Activated CD8-positive, alpha-beta T cell treated with anti-CD3 and anti-CD28 coated beads, Interleukin-2, amount 10 ng/mL, durations not matched to agents 7 days and 5 days (primary cell): ENCODE measurements at places on chromosomes 5 and 9.

- H3K36me3 ChIP-seq = no peaks in the 10 kb centered on the region
- no peak overlapping the region for H3K27ac ChIP-seq
- H3K4me3 ChIP-seq = no peak overlapping the region
- no peaks in the 10 kb centered on the region for H3K4me1 ChIP-seq
- no peak for DNase-seq
- H3K27me3 ChIP-seq = peaks cover 2% of the 10 kb centered on the region
Observed at GRCh38 chr5:109649318-109649717, 40.4 kb upstream of the MAN2A1 start.

GRCh38 chr5:88588609-88589008 is 294.4 kb downstream of the MEF2C start:
- no peak overlapping the region for H3K4me3 ChIP-seq
- H3K27ac ChIP-seq = no peak overlapping the region
- no peaks in the 10 kb centered on the region for H3K36me3 ChIP-seq

GRCh38 chr9:133334161-133334560 is 1.8 kb downstream of the SURF6 start:
- no peaks in the 10 kb centered on the region for H3K27me3 ChIP-seq
- H3K36me3 ChIP-seq = peaks cover 67% of the 10 kb centered on the region
- H3K27ac ChIP-seq = peak overlapping the region; percentile 32
- no peak for DNase-seq
- peaks cover 42% of the 10 kb centered on the region for H3K4me1 ChIP-seq
- H3K4me3 ChIP-seq = peak overlapping the region; percentile 97

DNA sequence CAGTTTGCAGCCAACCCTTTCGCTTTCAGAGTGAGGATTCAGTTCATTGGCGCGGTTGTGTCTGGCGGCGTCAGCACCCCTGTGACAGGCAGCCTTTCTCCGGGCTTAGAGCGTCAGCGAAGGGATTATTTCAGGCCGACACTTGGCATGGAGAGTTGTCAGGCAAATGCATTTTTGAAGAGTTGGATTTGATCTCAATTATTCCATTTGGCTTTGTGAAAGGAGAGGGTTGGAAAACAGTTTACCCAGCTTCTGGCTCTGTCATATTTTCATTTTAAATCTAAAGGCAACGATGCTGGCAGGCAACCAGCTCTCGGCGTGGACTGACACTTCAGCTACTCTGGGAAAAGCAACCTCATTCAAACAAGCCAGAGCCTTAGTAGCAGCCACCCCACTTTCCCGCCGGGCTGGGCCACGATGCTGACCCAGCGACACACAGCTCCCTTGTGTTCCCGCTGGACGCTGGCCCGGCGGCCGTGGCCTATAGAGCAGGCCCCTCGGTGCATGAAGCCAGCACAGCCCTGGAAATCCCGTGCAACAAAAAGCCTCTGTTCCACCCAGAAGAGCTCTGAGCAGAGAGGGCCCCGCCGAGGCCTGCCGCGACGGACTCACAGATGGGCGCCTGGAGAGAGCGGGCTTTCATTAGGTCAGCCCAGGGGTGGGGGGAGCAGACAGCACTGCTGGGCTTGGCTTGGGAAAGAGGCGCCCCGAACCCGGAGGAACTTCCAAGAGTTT is 28.9 kb upstream of the LPCAT1 start:
- peaks cover 2% of the 10 kb centered on the region for H3K27me3 ChIP-seq
- no peak overlapping the region for H3K27ac ChIP-seq

- H3K4me3 ChIP-seq = no peak overlapping the region
- no peak for DNase-seq
- no peak overlapping the region for H3K27ac ChIP-seq
- peaks cover 2% of the 10 kb centered on the region for H3K27me3 ChIP-seq
Observed at GRCh38 chr5:128669803-128670202, 131.8 kb upstream of the FBN2 start.

GRCh38 chr5:171575808-171576207 is 156.4 kb downstream of the FGF18 start:
- no peaks in the 10 kb centered on the region for H3K27me3 ChIP-seq
- no peak overlapping the region for H3K4me3 ChIP-seq
- no peaks in the 10 kb centered on the region for H3K36me3 ChIP-seq
- no peaks in the 10 kb centered on the region for H3K4me1 ChIP-seq
- no peak overlapping the region for H3K27ac ChIP-seq
- no peak for DNase-seq

DNA sequence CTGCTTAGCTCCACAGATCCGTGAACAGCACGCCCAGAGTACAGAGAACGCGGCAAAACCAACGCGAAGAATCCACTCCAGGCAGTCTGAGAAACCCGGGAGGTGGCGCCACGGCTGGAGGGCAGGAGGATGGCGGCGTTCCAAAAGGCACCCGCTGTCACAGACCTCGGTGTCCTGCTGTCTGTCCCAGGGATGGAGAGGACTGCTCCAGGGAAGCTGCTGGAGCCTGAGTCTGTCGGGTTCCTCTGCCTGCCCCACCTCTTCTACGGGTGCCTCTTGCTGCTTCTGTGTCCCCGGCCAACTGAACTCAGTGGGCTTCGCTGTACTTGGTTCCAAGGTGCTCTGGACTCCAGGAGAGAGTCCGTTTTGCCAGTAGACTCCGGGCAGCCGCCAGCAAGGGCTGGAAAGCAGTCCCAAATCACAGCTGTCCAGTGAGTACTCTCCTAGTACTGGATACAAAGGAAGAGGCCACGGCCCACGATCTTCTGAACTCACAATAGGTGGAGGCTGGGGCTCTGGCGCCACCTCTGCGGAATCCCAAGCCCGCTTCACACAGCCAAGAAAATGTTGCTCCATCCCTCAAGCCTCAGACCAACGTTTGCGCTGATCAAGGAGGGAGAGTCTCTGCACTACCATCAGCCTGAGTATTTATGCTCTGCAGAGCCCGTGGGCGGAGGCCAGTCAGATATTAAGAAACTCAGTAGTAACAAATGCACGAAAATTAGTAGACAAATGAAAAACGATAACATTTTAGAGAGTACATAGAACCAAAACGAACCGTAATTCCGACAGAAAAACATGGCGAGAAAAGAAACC is 440 bp downstream of the ANXA2R start:
- DNase-seq = peak; percentile 75
- H3K27me3 ChIP-seq = no peaks in the 10 kb centered on the region
- H3K4me1 ChIP-seq = peaks cover 39% of the 10 kb centered on the region
- peaks cover 37% of the 10 kb centered on the region for H3K36me3 ChIP-seq
- peak overlapping the region; percentile 100 for H3K27ac ChIP-seq

DNA sequence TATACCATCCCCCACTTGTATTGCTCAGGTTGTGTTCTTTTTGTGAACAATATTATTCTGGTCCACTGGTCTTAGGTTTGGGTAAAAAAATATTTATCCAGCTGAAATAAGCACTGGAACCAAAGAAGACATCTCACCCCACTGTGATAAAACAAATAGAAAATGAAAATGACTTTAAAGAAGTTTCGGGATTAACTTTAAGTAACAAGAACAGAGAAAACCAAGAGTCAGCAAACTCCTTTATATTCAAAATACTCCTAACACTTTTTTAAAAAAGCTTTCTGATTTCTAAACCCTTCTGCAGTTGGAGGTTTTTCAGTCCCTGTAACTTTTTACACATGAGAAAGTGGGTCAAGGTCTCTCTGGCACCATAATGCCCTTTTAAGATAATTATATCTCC is 273.9 kb upstream of the CDH10 start:
- no peaks in the 10 kb centered on the region for H3K36me3 ChIP-seq
- no peaks in the 10 kb centered on the region for H3K4me1 ChIP-seq
- no peak for DNase-seq
- no peak overlapping the region for H3K4me3 ChIP-seq
- no peak overlapping the region for H3K27ac ChIP-seq

GRCh38 chr5:104932431-104932830 is 1369.8 kb upstream of the NUDT12 start:
- H3K36me3 ChIP-seq = no peaks in the 10 kb centered on the region
- no peak for DNase-seq
- H3K4me3 ChIP-seq = no peak overlapping the region
- no peak overlapping the region for H3K27ac ChIP-seq
- no peaks in the 10 kb centered on the region for H3K4me1 ChIP-seq

- no peak overlapping the region for H3K27ac ChIP-seq
- H3K4me1 ChIP-seq = peaks cover 4% of the 10 kb centered on the region
- no peaks in the 10 kb centered on the region for H3K36me3 ChIP-seq
- no peaks in the 10 kb centered on the region for H3K27me3 ChIP-seq
- no peak overlapping the region for H3K4me3 ChIP-seq
Observed at GRCh38 chr9:134413890-134414623, 87.8 kb downstream of the RXRA start.
